Breast epithelium (tissue), 4 donors: ENCODE measurements at places on chromosomes 16 and 17. TPM values are rescaled to one million over a fixed set of nuclear protein-coding genes. Genes with fewer than 3 reads are reported as not detected.

ALDH3A1 gene
- total RNA-seq, result 5.6 TPM

DNA sequence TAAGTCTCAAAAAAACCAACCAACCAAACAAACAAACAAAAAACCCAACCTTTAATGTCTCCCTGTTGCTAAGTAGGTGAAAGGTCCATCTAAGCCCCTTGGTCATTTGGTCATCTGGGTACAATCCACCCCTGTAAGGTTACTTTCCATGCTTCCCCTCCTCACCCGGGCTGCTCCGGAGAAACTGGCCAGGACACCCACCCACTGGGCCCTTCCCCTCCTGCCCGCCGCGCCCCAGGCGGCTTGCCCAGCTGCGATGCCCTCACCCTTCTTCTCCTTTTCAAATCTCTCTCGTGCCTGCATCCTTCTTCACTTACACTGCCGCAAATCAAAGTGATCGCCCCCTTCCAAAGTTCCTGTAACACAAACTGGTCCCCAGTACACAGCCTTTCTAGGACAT, 2.0 kb downstream of the NTAN1 start:
- DNase-seq, result no peak

- DNase-seq, result no peak
Measured at GRCh38 chr17:65914784-65915342, 277.1 kb downstream of the CEP112 start.

- no peak for DNase-seq
Measured at GRCh38 chr16:69904495-69905170, 46.5 kb upstream of the CLEC18A start.

DNA sequence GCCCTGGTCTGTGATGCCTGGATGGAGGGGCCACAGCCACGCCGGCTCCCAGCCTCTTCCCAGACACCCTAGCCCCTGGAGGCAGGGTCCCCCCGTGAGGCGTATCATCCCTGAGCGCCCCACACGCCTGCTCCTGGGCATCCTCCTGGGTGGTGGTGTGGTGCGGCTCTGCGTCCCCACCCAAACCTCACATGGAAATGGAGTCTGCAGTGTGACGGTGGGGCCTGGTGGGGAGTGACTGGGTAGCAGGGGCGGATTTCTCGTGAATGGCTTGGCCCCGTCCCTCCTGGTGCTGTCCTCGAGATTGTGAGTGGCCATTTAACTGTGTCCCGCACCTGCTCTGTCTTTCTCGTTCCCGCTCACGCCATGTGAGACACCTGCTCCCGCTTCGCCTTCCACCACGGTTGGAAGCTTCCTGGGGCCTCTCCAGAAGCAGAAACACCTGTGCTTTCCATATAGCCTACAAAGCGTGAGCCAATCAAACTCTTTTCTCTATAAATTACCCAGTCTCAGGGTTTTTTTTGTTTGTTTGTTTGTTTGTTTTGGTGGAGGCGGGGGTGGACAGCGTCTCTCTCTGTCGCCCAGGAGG, 5.9 kb upstream of the SSTR5 start:
- no peak for DNase-seq

- DNase-seq, result no peak
Measured at GRCh38 chr17:75979705-75980187, 706 bp downstream of the TEN1 start.

DNA sequence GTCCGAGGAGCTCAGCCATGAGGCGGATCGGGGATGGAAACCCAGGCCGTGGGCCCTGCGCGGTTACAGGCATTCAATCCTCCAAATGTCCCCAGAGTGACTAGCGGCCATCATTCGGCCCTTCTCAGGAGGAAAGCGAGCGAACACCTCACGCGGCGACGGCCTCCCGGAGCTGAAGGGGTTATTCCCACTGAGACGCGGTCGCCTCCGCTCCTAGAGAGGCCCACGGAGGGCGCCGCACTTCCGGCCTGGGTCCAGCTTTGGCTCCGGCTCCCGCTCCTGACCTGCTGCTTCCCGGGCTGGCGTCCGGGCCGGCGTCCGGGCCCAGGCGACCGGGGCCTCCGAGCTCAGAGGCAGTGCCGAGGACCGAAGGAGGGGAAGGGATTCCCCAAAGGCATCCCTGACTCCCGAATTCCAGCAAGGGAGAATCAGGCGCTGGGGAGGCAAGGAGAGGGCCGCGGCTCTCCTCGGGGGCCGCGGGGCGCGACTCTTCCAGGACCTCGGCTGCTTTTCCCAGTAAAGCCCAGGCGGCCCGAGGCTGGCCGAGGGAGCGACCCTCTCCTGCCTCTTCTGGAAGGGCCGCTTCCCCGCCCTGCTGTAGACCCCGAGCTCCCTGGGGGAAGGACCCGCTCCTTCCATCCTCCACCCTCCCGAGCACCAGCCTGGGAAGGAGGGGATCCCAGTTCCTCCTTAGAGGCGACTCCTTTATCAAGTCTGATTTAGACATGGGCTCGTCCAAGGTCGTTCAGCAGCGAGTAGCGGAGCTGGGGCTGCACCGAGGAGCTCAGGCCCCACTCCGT, 18.6 kb upstream of the ZNF629 start:
- peak; percentile 83 for DNase-seq

GRCh38 chr17:50618941-50619340, 15.7 kb upstream of the ABCC3 start:
- DNase-seq, result no peak

SMIM5 gene
- 0.29 TPM for total RNA-seq

DNA sequence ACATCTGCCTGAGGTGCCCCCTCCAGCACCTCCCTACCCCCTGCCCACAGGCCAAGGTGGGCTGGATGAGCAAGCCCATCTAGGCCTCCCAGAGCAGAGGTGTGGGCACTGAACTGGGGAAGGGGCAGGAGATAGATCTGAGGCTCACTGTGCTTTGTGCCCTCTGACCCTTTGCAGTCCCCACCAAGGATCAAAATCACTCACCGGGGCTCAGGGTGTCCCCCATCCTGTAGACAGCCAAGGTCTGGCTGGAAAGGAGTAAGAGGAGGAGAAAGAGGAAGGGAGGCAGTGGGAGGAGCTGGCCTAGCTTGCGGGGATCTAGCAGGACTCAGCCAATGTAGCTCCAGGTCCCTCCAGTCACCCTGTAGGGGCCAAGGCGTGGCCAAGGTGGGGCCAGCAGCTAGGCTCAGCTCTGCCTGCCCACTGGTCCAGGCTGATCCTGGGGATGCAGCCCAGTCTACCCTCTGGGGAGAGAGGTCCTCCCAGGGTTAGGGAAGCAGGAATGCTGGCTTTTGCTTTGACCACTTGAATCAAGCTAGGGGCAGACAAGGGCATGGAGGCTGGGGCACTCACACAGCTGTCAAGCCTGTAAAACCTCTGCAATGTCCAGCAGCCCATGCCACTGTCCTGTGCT, 1.8 kb downstream of the SLC12A4 start:
- DNase-seq, result no peak

- DNase-seq, result no peak
Measured at GRCh38 chr17:11514981-11515680, 83.1 kb upstream of the DNAH9 start.

DNA sequence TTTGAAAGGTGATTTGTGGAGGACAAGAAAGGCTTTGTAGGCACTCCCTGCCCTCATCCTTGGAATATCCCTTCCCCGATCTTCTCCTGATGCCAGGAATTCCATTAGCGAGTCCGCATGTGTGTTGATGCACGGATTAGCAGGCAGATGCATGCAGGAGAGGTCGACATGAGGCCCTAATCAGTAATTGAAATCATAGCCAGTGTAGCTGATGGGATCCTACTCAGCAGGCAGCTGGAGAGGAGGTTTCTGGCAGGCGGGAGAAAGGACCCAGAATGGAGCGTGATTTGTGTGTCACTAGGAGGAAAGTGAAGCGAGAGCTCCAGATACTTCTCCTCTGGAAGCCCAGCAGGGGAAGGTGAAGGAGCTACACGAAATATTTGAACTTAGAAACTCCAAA, 196.3 kb upstream of the CDH11 start:
- DNase-seq, result no peak

- DNase-seq, result no peak
Measured at GRCh38 chr17:6422654-6423241, 12.2 kb downstream of the AIPL1 start.

CPHXL2 gene
- total RNA-seq, result not detected

GRCh38 chr17:77838748-77839697, 119.5 kb upstream of the TNRC6C start:
- DNase-seq, result peak; percentile 5

GRCh38 chr16:68487669-68488068, 39.4 kb upstream of the SMPD3 start:
- no peak for DNase-seq

FBXO39 gene
- total RNA-seq, result 1.0 TPM

DNA sequence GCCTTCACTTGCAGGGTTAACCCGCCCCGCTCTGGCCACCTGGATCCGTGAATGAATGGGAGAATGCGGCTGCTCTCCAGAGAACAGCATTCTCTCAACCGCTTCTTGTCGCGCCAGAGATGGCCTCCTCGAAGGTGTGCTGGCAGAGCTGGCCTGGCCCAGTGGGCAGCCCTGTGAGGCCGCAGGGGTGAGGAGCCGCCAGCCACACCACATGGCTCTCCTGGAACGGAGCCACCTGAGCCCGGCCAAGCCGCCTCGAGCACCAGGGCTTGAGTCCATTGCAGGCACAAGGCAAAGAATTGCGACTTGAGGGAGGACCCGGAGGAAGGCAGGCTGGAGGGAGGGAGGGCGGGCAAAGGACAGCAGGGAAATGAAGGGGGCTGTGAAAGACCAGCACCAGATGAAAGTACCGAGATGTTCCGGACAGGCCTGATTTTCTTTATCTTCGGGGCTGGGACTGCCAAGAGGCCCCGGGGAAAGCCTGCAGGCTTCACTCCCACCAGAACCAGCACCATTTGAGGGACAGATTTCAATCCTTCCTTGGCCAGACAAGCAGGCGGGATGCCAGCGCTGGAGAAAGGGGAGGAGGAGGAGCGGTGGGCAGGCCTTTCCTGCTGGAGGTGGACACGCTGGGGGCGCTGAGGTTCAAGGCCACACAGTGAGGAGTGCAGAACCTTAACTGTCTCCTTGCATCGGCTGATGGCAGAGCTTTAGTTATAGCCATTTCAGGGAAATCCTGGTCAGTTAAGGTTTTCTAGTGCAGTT, 69.4 kb downstream of the MRC2 start:
- no peak for DNase-seq

GRCh38 chr16:68233835-68234187, 2.1 kb downstream of the ESRP2 start:
- DNase-seq, result no peak

GRCh38 chr17:79850571-79851460, 11.6 kb upstream of the CBX4 start:
- no peak for DNase-seq

- no peak for DNase-seq
Measured at GRCh38 chr16:55444754-55445485, 34.1 kb upstream of the MMP2 start.

PLCG2 gene
- total RNA-seq, result 24.3 TPM

MMP28 gene
- 12.3 TPM for total RNA-seq

DHRS7C gene
- not detected for total RNA-seq

CDH8 gene
- under 0.01 TPM for total RNA-seq

KCNH6 gene
- not detected for total RNA-seq

DNA sequence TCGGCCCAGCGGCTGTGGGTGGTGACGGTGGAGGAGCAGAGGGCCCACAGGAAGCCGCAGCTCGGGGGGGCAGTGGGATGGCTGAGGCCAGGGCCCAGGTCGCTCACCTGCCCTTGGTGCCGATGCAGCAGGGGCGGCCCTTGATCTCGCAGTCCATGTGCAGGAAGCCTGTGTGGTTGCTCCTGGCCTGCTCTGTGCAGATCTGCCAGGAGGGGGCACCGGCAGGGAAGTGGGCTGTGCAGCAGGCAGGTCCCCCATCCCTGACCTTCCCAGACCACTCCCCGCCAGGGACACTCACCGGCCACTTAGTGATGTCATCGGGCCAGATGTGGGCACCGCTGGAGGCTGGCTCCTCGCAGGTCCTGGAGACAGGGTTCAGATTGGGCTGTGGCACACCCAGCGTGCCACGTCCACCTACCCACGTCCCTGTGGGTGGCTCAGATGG, 6.2 kb downstream of the AANAT start:
- no peak for DNase-seq

GRCh38 chr17:1110862-1111598, 68.8 kb downstream of the ABR start:
- no peak for DNase-seq

DNA sequence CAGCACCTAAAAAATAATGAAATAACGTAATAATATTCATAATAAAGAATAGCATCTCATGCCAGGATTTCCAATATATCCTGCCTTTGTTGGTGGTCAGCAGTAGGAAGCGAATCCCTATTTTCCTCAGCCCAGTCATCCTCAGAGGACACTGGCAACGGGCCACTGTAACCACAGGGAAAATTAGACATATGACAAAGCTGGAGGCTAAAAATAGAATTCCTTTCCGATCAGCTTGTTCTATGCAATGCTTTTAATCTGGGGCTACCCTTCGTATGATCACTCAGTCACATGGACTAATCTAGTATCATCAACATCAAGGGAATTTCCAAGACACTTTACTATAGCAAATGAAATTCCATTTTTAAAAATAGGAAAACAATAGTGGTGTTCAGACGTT, 246.9 kb upstream of the KCNJ16 start:
- DNase-seq, result no peak

DNA sequence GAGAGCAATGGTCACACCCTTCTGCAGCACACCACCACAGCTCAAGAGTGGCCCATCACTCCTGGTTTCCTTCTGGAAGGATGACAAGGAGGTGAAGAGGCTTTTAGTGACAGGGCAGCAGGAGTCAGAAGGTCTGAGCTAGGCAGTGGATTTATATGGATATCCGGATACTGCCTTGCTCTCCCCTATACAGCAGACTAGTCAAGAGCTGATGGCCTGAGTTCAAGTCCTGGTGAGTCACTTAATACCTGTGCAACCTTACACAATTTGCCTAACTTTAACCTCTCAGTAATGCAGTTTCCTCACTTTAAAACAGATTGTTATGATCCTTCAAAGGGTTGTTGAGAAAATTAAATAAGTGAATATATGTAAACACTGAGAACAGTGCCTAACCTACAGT, 22.9 kb downstream of the MYO18A start:
- no peak for DNase-seq

DNA sequence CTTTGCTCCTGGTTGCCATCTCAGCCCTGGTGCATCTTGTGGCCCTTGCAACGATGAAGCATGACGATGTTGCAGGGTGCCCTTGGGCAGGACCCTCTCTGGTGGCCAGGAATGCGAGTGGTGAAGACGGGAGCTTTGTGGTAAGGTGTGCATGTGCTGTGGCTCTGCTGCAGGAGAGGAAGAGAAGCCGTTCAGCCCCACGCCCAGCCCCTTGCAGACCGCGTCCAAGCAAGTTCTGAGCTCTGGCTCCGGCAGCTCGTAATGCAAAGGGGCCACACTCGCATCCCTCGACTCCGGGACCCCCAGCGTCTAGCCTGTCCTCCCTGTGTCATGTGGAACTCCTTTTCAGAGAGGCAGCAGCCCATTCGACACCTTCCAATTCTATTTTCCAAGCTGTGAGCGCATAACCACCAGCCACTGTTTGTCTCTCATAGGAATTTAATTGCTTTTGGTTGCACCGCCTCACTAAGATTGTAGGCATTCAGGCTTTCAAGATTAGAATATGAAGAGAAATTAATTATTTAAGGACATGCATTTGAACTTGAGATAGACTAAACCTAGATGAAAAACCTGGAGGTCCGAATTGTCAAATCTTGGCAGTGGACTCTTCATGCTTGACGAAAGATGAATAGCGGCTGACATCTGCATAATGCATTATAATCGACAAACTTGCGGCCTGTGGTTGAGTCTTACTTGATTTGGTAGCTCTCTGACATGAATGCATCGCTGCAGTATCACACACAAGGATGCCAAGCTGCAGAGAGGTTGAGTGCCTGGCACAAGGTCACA, 21.1 kb upstream of the KCNG4 start:
- DNase-seq, result no peak

AGRP gene
- not detected for total RNA-seq
